ENCODE measurements at places on chromosomes 6 and 20.
A peak's percentile ranks its signal among the peaks of the same experiment; 100 is the strongest.

DNA sequence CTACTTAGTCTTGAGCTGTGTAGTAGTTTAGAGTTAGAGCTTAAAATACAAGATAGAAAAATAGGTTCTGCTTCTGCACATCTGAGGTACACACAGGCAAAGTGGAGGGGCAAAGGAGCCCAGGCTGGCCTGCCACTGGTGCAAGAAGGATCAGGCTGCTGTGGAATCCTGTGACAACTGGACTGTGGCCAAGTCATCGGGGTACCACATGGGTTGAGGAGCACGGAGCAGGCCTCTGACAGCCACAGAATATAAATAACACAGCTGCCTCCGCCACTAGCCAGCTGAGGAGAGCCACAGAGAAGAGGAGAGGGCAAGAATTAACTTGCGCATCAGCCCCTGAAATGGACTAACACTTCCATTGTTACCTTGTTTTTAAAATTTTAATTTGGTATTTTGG lies 206.0 kb upstream of the MARCKS start:
- H3K27me3 ChIP-seq, result no peaks in the 10 kb centered on the region
- H3K36me3 ChIP-seq, result no peaks in the 10 kb centered on the region
- peaks cover 7% of the 10 kb centered on the region for H3K4me1 ChIP-seq
- DNase-seq, result no peak
- no peak overlapping the region for H3K27ac ChIP-seq

DNA sequence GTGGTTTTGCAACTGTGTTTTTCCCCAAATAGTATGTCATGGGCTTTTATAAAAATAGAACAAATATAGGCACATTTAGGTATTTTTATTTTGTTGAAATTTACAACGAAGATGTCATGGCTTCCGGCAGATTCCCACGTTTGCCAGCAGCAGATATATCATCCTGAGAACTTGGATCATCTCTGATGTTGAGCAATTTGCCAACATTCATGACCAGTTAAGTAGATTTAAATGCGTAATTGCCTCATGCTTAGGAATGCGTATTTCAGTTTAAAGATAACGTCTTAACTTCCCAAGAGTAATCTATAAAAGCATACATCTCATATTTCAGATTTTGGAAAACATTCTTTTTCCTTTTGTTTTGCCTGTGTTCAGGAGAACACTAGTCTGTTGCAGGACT lies 457.8 kb downstream of the QKI start:
- no peaks in the 10 kb centered on the region for H3K36me3 ChIP-seq
- H3K27me3 ChIP-seq, result no peaks in the 10 kb centered on the region
- H3K4me1 ChIP-seq, result no peaks in the 10 kb centered on the region
- H3K27ac ChIP-seq, result no peak overlapping the region
- DNase-seq, result no peak

DNA sequence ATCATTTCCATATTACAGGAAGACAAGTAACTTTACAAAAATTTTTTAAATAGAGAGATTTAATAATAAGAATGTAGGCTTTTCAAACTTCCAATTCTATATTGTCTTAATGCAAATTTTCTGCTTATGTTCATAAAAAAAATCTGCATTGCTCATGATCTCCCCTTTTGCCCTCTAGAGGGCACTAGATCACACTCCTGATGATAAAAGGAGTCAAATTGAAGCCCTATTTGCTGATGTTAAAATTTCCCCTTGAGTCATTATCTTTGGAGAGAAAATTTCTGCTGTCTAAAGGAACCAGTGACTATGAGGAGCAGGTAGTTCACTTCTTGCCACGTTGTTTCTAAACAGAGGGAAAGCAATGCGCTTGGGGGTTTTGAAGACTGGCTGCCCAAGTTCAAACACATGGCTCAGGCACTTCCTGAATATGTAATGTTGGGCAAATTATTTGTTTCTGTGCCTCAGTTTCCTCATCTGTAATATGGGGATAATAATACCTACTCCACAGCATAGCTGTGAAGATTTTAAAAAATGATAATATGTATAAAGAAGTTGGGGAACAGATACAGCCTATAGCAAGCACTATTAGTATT lies 874.2 kb downstream of the TFAP2A start:
- no peak overlapping the region for H3K27ac ChIP-seq
- H3K27me3 ChIP-seq, result no peaks in the 10 kb centered on the region
- H3K4me3 ChIP-seq, result no peak overlapping the region
- DNase-seq, result peak; percentile 47
- H3K36me3 ChIP-seq, result no peaks in the 10 kb centered on the region
- no peaks in the 10 kb centered on the region for H3K4me1 ChIP-seq

DNA sequence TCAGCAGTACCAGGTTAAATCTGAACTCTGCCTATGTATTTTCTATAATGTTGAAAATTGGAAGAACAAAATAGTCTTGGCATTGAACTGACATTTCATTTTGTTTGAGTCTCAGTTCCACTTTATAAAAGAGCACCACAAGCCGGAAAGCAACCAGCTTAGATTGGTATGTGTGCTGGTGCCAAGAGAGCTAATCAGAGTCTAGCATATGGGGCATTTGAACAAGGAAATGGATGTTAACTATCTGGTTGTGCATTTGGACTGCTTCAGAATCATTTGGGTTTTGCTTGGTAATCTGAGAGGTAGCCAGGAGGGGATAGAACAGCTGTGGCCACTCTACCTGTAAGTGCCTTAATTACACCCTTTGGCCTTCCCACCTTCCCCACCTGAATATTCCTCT lies 184.8 kb downstream of the GRIK2 start:
- DNase-seq, result no peak
- H3K36me3 ChIP-seq, result no peaks in the 10 kb centered on the region
- H3K27ac ChIP-seq, result no peak overlapping the region
- H3K4me3 ChIP-seq, result no peak overlapping the region
- H3K4me1 ChIP-seq, result no peaks in the 10 kb centered on the region

DNA sequence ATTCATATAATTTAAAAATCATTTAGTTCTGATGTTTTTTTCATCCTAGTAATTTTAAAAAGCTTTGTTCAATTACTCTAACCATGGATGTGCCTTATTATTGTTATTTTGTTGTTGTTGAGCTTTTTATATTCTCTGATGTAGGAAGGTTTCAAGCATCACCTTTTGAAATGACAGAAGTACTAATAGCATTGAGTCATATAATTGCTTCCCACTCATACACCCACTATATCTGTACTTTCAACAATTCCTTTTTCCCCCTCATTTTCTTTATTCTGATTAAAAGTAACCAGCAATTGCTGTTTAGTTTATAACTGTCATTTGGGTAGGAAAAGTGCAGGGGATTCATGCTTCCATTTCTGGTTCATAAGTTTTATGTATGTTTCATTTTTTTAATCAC lies 38.6 kb downstream of the DNAH8 start:
- H3K4me1 ChIP-seq, result peaks cover 20% of the 10 kb centered on the region
- no peak for DNase-seq
- no peaks in the 10 kb centered on the region for H3K27me3 ChIP-seq
- no peak overlapping the region for H3K27ac ChIP-seq
- no peaks in the 10 kb centered on the region for H3K36me3 ChIP-seq
- no peak overlapping the region for H3K4me3 ChIP-seq

DNA sequence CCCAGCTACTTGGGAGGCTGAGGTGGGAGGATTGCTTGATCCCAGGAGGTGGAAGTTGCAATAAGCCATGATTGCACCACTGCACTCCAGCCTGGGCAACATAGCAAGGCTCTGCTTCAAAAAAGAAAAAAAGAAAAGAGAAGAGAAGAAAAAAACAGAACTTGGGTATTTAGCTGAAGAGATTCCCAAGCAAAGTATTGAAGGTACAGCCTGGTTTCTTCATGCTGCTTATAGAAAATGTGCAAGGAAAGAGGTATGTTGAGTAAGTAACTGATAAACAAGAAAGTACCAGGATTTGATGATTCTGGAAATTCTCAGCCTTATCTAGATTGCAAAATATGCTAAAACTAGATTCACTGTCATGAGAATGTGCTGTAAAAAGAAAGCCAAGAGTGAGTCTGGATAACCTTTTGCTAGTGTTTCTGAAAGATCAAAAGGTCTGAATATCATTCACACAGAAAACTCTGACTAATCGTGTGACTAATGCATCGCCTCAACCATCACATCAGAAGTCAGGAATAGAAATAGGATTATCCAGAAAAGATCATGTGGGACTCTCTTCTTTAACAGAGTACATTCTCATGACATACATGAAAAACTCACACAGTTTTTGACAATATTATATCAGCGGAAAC lies 32.4 kb upstream of the NOP56 start:
- H3K4me1 ChIP-seq, result peaks cover 9% of the 10 kb centered on the region
- no peak overlapping the region for H3K27ac ChIP-seq
- peak; percentile 22 for DNase-seq
- no peak overlapping the region for H3K4me3 ChIP-seq

Data from HCT116 (cell line).